ENCODE measurements at places on chromosomes 1 and 21.
A peak's percentile ranks its signal among the peaks of the same experiment; 100 is the strongest.

GRCh38 chr1:111097356-111098099 lies 42.4 kb downstream of the DRAM2 start:
- no peak for DNase-seq

DNA sequence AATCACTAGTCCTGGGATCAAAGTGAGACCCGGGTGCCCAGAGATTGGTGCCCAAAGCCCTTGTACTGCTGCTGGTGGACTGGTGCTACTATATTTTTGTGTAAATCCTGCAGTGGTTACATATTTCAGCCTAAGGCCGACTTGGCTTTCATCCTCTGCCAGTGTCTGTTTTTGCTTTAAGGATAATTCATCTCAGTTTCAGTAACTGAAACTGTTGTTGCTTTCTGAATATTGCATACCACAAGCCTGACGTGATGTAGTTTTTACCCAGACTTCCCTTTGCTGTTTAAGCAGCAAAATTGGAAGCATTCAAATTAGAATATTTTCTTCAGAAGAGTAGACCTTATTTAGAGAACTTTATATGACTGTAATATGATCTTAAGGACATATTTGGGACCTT lies 341.8 kb downstream of the RYR2 start:
- no peak for DNase-seq

DNA sequence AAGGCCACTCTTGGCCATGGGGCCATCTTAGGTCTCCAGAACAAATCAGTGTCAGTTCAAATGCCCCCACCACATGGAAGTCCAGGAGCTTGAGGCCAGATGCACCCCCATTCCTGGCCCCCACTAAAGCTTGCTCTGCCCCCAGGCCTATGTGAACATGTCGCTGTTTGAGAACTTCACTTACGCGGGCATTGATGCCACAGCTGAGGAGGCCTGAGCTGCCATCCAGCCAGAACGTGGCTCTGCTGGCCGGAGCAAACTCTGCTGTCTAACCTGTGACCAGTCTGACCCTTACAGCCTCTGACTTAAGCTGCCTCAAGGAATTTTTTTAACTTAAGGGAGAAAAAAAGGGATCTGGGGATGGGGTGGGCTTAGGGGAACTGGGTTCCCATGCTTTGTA lies 15.1 kb upstream of the MPL start:
- no peak for DNase-seq

DNA sequence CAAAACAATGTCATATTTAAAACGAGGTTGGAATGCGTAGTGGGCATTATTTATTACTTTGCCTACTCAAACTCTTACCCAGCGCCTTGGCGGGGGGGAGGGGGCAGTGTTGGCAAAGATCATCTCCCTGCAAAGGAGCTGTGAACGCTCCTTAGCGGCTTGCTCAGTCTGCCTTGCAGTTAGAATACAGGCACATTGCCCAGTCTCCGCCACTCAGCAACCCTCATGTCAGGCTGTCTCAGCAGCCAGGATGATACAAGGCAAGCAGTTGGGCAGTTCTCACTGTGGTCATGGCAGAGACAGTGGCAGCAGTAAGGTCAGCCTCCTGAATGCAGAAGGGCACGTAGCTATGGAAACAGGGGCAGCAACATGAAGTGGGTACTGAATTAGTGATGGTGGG lies 170.4 kb upstream of the KCNK2 start:
- DNase-seq, result no peak

DNA sequence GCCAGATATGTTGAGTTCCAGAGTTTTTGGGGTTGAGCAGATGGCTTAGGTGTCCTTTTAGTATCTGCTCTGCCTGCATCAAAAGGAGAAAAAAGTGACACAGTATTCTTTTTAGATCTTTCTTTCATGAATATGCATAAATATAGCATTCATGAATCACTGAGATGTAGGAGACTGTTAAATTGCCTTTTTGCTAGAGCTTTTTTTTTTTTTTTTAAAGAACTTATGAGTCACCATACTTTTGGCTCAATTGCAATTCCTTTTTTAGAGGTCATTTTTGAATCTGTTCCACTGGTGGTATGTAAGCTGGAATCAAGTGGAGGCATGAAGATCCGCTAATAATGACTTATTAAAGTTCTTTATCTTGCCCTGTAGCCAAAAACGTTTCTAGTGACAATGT lies 480.9 kb upstream of the ZRANB2 start:
- DNase-seq, result no peak

DNA sequence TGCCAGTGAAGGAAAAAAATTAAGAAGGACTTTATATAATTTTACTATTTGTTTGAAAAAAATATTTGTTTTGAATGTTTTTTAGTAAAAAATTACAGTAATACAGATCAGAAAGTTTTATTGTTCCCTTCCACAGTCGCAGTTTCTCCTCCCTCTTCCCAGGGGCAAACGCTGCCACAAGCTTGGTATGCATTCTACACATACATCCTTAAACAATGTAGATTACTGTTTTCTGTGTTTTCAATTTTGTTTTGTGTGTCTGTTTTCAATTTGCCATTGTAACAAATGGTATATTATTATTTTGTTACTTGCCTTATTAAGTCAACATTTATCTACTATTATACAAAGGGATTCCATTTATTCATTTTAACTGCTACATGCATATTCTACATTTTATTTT lies 257.1 kb downstream of the HMCN1 start:
- no peak for DNase-seq

GRCh38 chr1:37862330-37862729 lies 2.9 kb upstream of the MTF1 start:
- no peak for DNase-seq

DNA sequence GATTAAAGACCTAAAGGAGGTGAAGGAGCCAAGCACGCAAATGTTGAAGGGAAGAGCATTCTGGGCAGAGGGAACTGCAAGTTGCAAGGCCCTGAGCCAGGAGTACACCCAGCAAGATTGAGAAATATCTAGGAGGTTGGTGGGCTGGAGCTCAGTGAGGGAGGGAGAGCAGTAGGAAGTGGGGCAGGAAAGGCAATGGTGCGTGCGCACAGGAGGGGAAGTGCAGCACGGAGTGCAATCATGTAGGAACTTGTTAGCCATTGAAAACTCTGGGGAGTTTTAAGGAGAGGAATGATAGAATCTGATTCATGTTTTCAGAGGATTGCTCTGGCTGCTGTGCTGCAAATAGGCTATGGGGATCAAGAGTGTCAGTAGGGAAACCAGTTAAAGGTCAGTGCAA lies 13.2 kb upstream of the IGSF3 start:
- DNase-seq, result no peak

GRCh38 chr1:223765036-223765718 lies 52.8 kb downstream of the CAPN2 start:
- DNase-seq, result no peak

GRCh38 chr1:81006502-81006901 lies 794.2 kb upstream of the ADGRL2 start:
- no peak for DNase-seq

DNA sequence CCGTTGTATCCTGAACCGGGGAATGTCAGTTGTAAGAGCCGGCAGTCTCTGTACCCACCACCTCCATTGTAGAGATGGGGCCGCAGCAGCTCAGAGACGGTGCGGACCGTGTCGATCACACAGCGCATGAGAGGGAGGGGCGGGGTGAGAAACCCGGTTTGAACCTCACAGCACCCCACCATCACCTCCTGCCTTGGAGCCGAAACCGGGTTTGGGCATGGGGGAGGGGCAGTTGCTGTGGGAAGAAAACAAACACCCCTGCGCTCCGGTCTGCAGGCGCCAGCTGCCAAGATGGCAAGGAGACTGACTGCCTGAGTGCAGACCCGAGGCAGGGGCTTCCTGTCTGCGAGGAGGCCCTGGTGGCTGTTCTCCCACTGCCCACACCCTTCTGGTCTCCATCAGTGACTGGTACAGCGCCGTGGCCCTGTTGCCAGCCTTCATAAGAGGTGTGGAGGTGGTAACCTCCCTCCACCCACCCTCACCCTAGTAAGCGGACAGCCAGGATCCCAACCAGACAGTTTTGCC lies 69.2 kb upstream of the SSBP3 start:
- peak; percentile 42 for DNase-seq

- DNase-seq, result no peak
Observed at GRCh38 chr1:110390096-110390495, 730 bp downstream of the SLC16A4 start.

GRCh38 chr1:56709269-56709880 lies 64.3 kb downstream of the PRKAA2 start:
- DNase-seq, result no peak

Measured in stimulated activated naive CD8-positive, alpha-beta T cell treated with anti-CD3 and anti-CD28 coated beads, Interleukin-15, amount 100 ng/mL, for 72 hours (primary cell).